ENCODE measurements at places on chromosomes 7 and 10. TPM values are rescaled to one million over a fixed set of nuclear protein-coding genes. Genes with fewer than 3 reads are reported as not detected.

The FAM3C gene
- total RNA-seq = 54.8 TPM

DNA sequence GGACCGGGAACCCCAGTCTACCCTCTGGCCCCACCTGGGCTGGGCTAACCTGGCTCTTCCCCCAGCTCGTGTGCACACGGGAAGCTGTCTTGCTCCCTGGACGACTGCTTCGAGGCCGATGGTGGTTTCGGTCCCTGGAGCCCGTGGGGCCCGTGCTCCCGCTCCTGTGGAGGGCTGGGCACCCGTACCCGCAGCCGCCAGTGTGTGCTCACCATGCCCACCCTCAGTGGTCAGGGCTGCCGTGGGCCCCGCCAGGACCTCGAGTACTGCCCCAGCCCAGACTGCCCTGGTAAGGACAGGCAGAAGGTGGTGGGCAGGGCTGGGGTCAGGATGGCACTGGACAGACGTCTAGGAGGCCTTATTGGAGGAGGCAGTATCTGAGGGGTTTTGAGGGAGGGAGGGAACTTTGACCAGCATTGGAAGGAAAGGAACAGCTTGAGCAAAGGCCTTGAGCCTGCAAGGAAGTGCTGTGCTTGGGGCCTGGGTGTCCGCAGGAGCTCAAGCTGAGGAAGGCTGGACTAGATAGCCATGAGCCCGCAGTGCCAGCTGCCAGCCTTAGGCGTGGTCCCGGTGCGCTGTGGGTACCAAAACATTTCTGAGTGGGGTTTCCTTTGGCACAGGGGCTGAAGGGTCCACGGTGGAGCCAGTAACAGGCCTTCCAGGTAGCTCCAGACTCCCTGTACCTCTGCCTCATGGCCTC lies 20.2 kb upstream of the ZNF862 start:
- no peak for DNase-seq
- no peaks in the 10 kb centered on the region for H3K27me3 ChIP-seq
- no peak overlapping the region for H3K27ac ChIP-seq
- H3K4me3 ChIP-seq = no peak overlapping the region

- no peak overlapping the region for H3K27ac ChIP-seq
- no peaks in the 10 kb centered on the region for H3K36me3 ChIP-seq
- no peak overlapping the region for H3K4me3 ChIP-seq
- H3K27me3 ChIP-seq = no peaks in the 10 kb centered on the region
- H3K4me1 ChIP-seq = no peaks in the 10 kb centered on the region
These were observed 330.0 kb upstream of the GLI3 start for GRCh38 chr7:42567051-42567450.

DNA sequence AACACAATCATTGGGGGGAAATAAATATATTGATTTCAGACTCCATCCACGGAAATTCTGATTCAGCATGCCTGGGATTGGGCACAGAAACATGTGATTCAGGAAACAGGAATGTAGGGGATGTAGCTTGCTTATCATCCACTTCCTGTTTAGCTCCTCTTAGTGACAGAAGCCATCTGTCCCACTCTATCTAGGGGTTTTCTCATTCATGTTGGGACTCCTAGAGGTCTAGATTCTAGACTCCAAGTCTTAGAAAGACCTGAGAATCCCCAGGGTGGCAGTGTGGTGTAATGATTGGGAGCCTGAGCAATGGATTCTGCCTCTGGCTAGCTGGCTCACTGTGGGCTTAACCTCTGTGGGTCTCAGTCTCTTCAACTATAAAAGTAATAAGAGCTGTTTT lies 67.9 kb downstream of the CDK1 start:
- H3K27ac ChIP-seq = no peak overlapping the region
- no peaks in the 10 kb centered on the region for H3K36me3 ChIP-seq
- DNase-seq = no peak
- H3K4me3 ChIP-seq = no peak overlapping the region
- no peaks in the 10 kb centered on the region for H3K4me1 ChIP-seq
- H3K27me3 ChIP-seq = no peaks in the 10 kb centered on the region

DNA sequence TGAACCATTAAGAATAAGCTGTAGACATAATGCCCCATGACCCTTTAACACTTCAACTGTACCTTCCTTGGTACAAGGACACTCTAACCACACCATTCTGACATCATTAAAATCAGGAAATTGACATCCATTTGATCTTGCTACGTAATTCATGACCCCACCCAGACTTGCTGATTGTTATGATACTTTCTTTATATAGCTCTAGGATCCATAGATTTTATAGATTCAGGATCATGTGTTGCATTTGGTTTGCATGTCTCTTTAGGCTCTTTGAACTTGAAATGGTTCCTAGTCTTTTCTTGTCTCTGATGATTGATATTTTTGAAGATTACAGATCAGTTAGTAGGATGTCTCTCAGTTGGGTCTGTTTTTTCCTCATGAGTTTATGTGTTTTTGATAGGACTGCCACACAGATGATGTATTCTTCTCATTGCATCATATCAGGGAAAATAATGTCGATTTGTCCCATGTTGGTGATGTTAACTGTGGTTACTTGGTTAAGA lies 13.5 kb downstream of the CCM2 start:
- H3K4me3 ChIP-seq = no peak overlapping the region
- no peak overlapping the region for H3K27ac ChIP-seq
- peaks cover 19% of the 10 kb centered on the region for H3K4me1 ChIP-seq
- peaks cover 23% of the 10 kb centered on the region for H3K36me3 ChIP-seq
- H3K27me3 ChIP-seq = no peaks in the 10 kb centered on the region

- H3K4me3 ChIP-seq = no peak overlapping the region
- no peaks in the 10 kb centered on the region for H3K4me1 ChIP-seq
- no peak overlapping the region for H3K27ac ChIP-seq
- H3K36me3 ChIP-seq = no peaks in the 10 kb centered on the region
These were observed 240.2 kb downstream of the C7orf25 start for GRCh38 chr7:42671627-42672026.

All from activated B cell treated with CpG ODN at 0.5 μM for 24 hours (primary cell).